GM04504 (cell line): ENCODE measurements at places on chromosomes 13 and 19.
A peak's percentile ranks its signal among the peaks of the same experiment; 100 is the strongest.

DNA sequence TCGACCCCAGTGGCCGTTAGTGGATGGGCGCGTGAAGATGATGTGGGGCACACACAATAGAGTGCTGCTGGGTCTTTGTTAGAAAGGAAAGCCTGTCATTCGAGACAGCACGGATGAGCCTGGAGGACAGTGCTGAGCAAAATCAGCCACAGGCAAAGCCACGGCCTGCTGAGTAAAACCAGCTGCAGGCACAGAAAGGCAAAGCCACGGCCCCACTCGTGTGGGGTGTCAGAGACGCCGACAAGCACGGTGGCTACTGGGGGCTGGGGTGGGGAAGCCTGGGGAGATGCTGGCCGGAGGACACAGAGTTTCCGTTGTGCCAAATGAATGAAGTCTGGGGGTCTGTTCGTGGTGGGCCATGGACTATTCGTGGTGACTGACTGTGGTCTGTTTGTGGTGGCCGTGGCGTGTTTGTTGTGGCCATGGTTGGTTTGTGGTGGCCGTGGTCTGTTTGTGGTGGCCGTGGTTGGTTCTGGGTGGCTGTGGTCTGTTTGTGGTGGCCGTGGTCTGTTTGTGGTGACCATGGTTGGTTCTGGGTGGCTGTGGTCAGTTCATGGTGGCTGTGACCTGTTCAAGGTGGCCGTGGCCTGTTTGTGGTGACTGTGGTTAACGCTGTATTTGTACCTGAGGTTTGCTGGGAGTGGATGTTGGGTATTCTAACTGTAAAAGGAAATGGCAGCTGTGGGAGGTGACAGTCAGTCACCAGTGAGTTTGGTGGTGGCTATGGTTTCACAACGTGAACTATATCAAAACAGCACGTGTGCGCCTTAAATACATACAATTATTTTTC, 36.3 kb downstream of the MCF2L start:
- DNase-seq: no peak

- no peak for DNase-seq
Measured at GRCh38 chr19:17266589-17266974, 661 bp upstream of the BABAM1 start.

DNA sequence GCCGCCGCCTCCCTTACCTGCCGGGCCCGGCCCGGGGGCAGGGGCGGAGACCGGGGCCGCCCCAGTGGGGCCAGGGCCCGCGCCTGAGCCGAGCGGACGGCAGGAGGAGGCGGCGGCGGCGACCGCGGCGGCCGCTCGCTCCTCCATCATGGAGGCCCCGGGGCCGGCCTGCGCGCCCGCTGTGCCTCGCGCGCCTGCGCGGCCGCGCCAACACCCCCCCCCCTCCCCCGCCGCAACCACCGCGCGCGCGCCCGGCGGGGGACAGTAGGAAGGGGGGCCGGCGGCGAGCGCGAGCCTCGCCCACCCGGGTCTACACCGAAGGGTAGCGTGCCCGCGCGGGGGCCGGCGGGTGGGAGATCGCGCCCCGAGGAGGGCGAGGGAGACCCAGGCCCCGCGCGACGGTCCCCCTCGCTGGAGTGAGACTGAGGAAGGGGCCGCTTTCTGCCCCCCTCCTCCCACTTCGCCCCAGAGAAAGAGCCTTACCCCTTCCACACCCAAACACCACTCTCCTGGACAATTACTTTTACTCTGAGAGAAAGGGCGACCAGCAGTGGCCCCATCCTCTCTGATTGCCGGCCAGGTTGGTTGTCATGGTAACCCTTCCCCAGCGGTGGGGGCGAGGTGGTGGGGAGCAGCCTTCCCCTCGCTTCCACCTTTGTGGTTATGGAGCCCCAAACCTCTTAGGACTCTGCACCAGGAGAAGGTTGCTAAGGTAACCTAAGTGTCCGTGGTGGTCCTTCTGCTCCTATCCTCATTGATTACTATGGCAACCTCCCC, at the start of gene STRN4:
STRN4 (minus strand) TSS at position 170 of the 777 bp plus-strand sequence; CDS start at position 150, 20 bp downstream.
- no peak for DNase-seq

DNA sequence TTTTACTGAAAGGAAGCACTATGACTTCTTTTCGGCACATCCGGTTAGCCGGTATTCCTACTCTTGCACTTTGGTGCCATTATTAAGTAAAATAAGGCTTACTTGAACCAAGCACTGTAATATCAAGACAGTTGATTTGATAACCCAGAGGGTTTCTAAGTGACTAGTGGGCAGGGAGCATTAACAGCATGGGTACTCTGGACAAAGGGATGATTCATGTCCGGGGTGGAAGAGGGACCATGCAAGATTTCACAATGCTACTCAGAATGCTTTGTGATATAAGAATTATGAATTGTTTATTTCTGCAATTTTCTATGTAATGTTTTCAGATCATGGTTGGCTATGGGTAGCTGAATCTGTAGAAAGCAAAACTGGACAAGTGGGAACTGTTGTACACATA, 282.1 kb downstream of the TDRD3 start:
- DNase-seq: no peak

GRCh38 chr19:33780251-33780650, 16.4 kb upstream of the KCTD15 start:
- no peak for DNase-seq

GRCh38 chr13:60090574-60090973, 73.2 kb downstream of the DIAPH3 start:
- DNase-seq: no peak

DNA sequence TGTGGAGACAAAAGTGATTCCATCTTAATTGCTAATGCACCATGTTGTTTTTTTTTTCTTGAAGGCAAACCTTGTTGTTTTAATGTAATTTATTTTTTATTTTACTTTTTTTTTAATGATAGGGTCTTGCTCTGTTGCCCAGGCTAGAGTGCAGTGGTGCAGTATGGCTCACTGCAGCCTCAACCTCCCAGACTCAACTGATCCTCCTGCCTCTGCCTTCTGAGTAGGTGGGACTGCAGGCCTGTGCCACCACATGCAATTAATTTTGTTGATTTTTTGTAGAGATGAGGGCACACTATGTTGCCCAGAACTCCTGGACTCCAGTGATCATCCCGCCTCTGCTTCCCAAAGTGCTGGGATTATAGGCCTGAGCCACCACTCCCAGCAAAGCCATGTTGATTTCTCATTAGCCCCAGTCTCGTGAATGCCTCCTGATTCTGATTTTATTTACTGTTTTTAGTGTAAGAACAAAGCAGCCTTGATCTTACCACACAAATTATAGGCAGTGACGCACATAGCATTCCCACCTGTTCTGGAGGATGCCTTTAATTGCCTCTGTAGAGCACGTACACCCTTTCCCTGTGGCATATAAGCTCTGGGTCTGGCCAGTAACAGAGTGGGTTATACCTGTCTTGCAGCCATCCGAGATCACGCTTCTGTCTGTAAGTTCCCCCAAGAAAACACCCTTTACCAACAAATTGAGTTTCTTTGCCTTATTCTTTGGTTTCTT, 150.4 kb downstream of the GGACT start:
- no peak for DNase-seq

DNA sequence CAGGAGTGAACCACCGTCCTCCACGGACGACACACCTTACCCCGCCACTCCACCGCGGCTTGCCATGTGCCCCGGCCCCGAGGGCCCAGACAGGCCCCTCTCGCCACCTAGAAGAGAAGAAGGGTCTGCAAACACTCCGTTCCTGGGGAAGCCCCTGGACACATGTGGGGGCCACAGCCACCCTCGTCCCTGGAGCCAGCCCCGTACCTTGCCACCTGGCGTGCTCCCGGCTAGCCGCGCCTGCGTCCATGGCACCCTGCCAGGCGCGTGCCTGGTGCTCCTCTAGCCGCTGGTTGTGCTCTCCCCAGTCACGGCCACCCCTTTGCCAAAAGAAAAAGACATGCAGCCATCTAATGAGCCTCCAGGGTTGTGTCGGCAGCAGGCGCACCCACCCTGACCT, 19.9 kb upstream of the TINCR start:
- no peak for DNase-seq

DNA sequence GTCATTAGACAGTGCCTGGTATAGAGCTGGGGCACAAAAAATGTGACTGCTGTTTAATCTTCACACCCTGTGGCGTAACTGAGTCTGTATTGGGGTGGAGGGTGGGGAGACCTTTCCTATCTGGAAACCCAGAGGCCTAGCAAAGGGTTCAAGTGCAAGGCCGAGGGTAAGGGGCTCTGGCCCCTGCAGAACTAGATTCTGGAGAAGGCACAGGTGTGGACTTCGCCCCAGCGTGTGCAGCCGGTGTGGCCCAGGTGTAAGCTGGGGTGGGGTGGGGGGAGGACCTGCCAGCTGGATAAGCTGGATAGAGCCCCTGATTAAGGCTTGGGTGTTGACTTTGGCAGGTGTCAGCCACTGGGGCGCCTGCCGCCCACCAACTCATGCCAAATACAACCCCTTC, 1.3 kb downstream of the RAB3D start:
- no peak for DNase-seq

- no peak for DNase-seq
Measured at GRCh38 chr13:104779311-104779993, 1713.2 kb upstream of the SLC10A2 start.

- no peak for DNase-seq
Measured at GRCh38 chr19:46579361-46579879, 21.7 kb upstream of the CALM3 start.

DNA sequence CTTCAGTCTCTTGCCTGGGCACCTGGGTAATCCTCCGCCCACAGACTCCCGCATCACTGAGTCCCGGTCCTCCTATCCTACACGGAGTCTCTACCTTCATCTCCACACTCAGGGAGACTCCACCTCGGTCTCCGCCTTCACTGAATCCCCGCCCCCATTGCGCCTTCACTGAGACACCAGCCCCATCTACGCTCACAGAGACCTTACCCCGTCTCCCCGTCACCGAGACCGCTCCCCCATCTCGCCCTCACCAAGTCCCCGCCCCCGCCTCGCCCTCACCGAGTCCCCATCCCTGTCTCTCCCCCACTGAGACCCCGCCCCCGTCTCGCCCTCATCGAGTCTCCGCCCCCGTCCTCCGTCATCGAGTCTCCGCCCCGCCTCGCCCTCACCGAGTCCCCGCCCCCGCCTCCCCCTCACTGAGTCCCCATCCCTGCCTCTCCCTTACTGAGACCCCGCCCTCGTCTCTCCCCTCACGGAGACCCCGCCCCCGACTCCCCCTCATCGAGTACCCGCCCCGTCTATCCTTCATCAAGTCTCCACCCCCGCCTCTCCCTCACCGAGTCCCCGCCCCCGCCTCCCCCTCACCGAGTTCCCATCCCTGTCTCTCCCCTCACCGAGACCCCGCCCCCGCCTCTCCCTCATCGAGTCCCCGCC, 23.1 kb upstream of the ZNF846 start:
- peak; percentile 92 for DNase-seq

GRCh38 chr13:43877766-43878165, 1.8 kb downstream of the CCDC122 start:
- no peak for DNase-seq

DNA sequence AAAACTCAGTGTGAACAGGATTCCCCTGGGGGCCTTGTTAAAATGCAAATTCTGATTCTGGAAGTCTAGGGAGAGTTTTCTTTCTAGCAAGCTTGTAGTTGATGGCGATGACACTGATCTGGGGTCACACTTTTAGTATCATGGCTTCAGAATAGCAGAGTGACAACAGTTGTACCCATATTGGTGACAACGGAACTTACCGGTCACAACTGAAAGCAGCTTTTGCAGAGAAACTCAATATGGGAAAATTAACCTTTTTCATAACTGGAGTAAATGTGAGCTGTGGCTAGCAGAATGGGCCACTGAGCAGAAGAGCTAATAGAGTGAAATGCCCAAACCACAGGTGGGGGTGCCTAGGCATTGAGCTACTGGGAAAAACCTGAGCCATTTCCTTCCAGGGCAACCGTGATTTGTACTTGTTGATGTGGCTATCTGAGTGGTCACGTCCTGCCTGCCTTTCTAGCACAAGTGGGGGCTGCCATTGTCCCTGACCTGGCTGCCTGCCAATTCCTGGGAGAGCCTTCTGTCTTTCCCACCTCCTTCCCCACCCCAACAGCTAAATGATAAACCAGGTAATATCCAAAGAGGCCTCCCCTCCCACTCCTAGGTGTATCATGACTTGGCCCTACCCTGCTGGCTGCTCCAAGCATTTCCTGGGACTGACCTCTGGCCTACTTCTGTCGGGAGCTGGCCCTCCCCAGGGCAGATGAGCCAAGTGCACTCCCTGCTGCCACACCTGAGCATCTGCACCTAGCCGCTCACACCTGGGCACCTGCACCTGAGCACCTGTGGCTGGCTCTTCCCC, 1.7 kb upstream of the SLC10A2 start:
- no peak for DNase-seq

GRCh38 chr13:70043685-70044084, 63.9 kb upstream of the ATXN8OS start:
- DNase-seq: no peak

DNA sequence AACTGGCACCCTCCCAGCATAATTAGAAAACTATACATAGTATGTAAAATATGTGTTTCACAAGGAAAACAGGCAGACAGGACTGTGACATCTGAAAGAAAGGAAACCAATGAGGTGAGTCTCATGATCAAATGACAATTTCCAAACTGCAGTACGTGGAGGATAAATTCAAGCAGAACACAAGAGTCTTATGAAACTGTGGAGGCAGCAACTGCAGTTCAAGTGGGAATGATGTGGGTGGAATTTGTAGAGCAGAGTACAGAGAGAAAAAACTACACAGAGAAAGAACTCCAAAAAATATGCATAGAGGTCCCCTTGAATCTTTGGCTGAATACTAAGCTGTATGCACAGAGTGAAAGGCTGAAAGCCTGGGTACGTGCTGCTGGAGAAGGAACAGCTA, 9.7 kb downstream of the SIGLEC6 start:
- no peak for DNase-seq

GRCh38 chr13:94315188-94315587, 164.3 kb downstream of the DCT start:
- DNase-seq: no peak

- DNase-seq: no peak
Measured at GRCh38 chr13:100234006-100234405, 145.1 kb downstream of the PCCA start.

DNA sequence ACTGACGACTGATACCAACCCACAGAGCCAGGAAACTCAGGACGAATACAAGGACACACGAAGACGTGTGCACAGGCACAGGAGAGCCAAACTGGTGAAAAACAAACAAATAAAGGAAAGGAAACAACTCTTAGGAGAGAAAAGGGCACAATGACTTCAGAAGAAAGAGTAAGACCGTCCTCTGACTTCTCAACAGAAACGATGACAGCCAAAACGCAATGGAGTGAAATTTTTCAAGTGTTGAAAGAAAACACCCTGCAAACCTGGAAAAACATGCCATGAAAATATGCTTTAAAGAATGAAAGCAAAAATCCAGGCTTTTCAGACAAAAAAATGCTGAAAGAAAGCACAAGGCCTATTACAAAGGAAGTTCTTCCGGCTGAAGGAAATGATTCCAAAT, 24.6 kb upstream of the PLPP2 start:
- DNase-seq: no peak
